ENCODE measurements at places on chromosomes 6 and 20. TPM values are rescaled to one million over a fixed set of nuclear protein-coding genes. Genes with fewer than 3 reads are reported as not detected.
A peak's percentile ranks its signal among the peaks of the same experiment; 100 is the strongest.

- no peak for DNase-seq
Measured at GRCh38 chr20:45444050-45444449, 25.5 kb upstream of the WFDC2 start.

GRCh38 chr6:136587527-136587926 lies 37.3 kb upstream of the MAP7 start:
- DNase-seq = no peak

GRCh38 chr20:63094767-63095499 lies 88.2 kb upstream of the BHLHE23 start:
- DNase-seq = no peak

GRCh38 chr6:109445382-109445781 lies 4.9 kb downstream of the SMPD2 start:
- DNase-seq = peak; percentile 19

DNA sequence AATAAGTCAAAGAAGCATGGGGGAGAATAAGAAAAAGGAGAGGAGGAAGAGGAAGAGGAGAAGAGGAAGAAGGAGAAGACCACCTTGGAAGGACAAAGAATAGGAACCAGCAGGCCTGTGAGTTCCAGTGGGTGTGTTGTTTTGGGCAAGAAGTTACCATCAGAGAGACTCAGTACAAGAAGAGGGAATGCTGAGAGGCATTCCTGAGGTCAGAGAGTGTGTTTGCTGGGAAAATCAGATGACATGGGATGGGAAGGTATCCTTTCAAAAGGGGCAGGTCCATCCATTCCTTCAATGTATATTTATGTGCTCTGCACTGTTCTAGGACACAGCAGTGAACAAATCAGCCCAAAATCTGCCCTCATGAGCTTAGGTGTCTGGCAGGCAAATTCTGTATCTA lies 40.5 kb upstream of the PRIM2 start:
- DNase-seq = no peak

DNA sequence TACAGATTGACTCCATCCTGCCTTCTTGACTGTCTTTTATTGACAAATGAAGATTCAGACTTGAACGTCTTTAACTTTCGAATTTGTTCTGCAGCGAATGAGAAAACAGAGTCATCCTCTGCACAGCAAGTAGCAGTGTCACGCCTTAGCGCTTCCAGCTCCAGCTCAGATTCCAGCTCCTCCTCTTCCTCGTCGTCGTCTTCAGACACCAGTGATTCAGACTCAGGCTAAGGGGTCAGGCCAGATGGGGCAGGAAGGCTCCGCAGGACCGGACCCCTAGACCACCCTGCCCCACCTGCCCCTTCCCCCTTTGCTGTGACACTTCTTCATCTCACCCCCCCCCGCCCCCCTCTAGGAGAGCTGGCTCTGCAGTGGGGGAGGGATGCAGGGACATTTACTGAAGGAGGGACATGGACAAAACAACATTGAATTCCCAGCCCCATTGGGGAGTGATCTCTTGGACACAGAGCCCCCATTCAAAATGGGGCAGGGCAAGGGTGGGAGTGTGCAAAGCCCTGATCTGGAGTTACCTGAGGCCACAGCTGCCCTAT lies 12.2 kb downstream of the BRD2 start:
- DNase-seq = no peak

GRCh38 chr6:28235912-28236452 lies 10.9 kb downstream of the ZSCAN9 start:
- no peak for DNase-seq

GRCh38 chr6:10268611-10269310 lies 146.1 kb downstream of the TFAP2A start:
- no peak for DNase-seq

DNA sequence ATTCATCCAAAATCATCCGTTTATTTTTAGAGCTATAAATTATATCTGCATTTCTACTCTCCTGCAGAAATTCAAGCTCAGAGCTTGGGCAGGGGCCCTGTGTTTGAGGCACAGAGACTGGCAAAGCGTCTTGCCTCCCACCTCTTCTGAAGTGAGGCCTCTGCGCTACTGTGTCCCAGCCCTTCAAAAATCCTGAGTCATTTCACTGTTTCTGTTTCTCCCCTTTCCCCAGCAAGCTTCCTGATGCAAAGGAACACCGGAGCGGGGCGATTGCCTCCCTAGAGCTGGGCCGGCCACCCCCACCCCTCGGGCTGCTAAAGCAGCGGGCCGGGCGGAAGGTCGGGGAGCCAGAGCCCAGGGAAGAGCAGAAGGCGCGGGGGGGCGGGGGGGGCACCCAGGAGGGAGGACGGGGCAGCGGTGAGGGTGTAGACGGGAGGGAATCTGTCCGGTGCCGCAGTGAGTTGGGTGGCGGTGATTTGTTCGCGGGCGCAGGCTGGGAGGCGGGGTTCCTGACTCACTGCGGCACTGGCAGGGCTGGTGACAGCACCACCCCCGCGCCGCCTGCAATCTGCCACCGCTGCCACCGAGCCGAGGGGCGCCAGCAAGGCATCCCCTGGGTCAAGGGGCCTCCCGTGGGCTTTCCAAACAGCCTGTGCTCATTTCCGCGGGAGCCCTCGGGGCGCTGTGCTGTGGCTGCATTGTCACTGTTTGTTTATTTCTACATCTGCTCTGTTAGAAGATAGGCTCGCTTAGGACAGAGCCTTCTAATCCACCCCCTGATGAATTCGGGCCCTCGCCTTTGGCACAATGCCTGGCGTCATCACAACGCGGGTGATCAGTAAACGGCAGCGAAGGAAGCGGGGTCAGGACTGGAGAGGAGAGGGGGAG lies 46.5 kb upstream of the SNAP25 start:
- peak; percentile 48 for DNase-seq

Gene SMOC2
- not detected for total RNA-seq

Gene SRSF12
- total RNA-seq = under 0.01 TPM

Gene LY6G5C
- 3.6 TPM for total RNA-seq

Measured in dermis blood vessel endothelial cell (primary cell).